ENCODE measurements at places on chromosomes 2 and 18. TPM values are rescaled to one million over a fixed set of nuclear protein-coding genes. Genes with fewer than 3 reads are reported as not detected.

SLC4A3 gene
- 2.9 TPM for total RNA-seq

CYBRD1 gene
- 100 TPM for total RNA-seq

SPHKAP gene
- not detected for total RNA-seq

CLHC1 gene
- 8.6 TPM for total RNA-seq

CDK5R2 gene
- total RNA-seq: not detected

EMILIN1 gene
- 51.6 TPM for total RNA-seq

PLGLB2 gene
- total RNA-seq: 2.0 TPM

RTP5 gene
- total RNA-seq: not detected

POTEJ gene
- not detected for total RNA-seq

NT5DC4 gene
- total RNA-seq: not detected

SCG2 gene
- total RNA-seq: 0.39 TPM

STPG4 gene
- total RNA-seq: 0.20 TPM

KCNG3 gene
- total RNA-seq: not detected

CCDC178 gene
- total RNA-seq: not detected

SAG gene
- total RNA-seq: not detected

SH3BP4 gene
- total RNA-seq: 32.7 TPM

RESP18 gene
- total RNA-seq: not detected

DOCK10 gene
- total RNA-seq: 53.2 TPM

UPP2 gene
- not detected for total RNA-seq

KLHL30 gene
- total RNA-seq: under 0.01 TPM

ALK gene
- total RNA-seq: not detected

NR4A2 gene
- 0.39 TPM for total RNA-seq

HK2 gene
- total RNA-seq: 21.3 TPM

Measured in subcutaneous preadipocyte (primary cell).